Activated naive CD4-positive, alpha-beta T cell (primary cell): ENCODE measurements at places on chromosomes 4 and X.

DNA sequence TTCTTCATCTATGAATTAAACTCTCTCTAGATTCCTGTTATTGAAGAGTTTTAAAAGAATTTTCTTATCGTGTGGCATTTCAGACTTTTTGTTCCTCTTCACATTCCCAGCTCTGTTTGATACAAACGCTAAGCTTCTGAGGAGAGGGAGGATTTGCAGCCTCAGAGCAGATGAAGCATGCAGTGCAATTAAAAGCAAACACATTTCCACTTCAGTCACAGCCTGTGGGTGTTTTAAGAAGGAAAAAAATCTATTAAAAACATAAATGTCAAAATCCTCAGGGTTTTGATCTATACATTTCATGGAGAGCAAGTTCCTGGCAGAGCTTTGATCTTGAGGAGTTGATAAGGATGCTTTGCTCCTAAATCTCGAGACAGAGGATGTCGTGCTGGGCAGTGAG lies 442.4 kb upstream of the BOD1L1 start:
- no peak for DNase-seq

GRCh38 chr4:174036576-174036975 lies 246.9 kb downstream of the FBXO8 start:
- no peak for DNase-seq

DNA sequence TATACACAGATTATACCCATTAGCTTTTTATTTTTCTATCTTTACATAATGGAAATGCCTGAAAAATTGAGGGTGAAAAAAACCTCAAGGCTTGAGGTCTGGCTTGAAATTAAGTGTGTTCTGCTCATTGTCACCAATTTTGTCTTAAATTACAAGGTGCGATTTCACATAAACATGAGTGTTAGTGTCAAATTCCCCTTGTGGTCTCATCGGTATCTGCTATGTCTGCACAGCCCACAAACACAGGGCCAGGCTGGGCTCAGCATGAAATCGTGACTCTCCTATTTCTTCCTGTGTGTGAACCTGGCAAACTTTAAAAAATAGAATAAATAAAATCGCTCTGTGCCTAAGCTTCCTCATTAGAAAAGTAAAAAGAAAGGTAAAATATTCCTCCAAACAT lies 109.1 kb downstream of the CRLF2 start:
- no peak for DNase-seq

DNA sequence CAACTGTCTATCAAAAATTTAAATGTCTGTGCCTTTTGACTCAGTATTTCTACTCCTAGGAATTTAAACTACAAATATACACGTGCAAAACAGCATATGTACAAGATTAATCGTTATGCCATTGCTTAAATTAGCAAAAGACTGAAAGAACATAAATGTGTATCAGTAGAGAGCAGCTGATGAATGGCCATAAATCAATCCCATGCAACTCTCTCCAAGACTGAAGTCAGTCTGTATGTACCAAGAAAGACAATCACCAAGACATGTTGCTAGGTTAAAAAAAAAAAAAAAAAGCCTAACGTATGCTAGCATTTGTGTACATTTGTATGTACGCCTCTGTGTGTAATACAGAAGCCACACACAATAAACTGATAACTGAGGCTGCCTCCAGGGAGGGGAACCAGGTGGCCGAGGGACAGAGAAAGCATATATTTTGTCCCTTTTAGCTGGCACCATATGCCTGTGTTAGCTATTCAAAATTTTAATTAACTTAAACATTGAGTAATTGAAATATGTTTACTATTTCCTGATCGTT lies 130.7 kb downstream of the SH3KBP1 start:
- no peak for DNase-seq

DNA sequence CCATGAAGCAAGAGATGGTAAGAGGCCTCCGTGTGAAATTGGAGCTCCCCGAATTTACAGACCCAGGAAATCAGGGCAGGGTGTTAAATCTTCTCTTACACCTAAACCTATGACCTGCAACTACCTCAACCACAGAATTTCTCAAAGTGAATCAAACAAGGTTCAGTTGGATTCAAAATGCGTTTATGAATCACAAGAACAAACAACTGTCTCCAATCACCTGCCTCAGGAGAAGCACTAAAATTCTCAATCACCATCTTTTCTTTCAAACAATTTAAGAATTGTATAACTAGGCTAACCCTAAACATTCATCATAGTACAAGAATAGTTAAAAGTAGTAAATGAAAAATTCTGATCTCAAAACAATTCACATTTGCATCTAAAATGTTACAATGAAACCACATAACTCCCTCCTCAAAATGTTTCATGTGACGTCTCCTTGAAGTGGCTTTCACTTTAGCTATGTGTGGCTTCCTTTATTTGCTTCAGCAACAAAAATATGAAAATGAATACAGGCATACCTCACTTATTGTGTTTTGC lies 19.2 kb downstream of the PPP3CA start:
- DNase-seq, result no peak

GRCh38 chr4:13642170-13642950 lies 14.8 kb upstream of the BOD1L1 start:
- no peak for DNase-seq

- no peak for DNase-seq
Observed at GRCh38 chr4:161573836-161574235, 590.0 kb downstream of the FSTL5 start.

GRCh38 chr4:143253166-143253565 lies 68.4 kb downstream of the USP38 start:
- DNase-seq, result no peak

DNA sequence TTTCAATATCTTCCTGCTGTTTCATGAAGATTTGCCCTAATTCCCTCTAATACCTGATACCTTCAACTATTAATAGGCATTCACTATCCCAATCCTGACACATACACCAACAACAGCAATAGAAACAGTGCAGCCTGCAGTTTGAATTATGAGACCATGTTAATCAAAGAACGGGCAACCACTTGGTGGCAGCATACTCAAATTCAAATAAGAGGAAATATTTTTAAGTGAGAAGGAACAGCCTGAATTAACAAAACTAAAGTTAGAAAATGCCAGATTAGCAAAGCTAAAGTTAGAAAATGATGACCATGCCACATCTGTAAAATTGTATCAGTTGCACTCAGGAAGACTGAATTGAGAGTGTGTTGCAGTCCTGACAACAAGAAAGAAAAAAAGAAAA lies 204.9 kb downstream of the SMARCA1 start:
- DNase-seq, result no peak

GRCh38 chr4:87053176-87053658 lies 118.4 kb downstream of the AFF1 start:
- DNase-seq, result no peak

DNA sequence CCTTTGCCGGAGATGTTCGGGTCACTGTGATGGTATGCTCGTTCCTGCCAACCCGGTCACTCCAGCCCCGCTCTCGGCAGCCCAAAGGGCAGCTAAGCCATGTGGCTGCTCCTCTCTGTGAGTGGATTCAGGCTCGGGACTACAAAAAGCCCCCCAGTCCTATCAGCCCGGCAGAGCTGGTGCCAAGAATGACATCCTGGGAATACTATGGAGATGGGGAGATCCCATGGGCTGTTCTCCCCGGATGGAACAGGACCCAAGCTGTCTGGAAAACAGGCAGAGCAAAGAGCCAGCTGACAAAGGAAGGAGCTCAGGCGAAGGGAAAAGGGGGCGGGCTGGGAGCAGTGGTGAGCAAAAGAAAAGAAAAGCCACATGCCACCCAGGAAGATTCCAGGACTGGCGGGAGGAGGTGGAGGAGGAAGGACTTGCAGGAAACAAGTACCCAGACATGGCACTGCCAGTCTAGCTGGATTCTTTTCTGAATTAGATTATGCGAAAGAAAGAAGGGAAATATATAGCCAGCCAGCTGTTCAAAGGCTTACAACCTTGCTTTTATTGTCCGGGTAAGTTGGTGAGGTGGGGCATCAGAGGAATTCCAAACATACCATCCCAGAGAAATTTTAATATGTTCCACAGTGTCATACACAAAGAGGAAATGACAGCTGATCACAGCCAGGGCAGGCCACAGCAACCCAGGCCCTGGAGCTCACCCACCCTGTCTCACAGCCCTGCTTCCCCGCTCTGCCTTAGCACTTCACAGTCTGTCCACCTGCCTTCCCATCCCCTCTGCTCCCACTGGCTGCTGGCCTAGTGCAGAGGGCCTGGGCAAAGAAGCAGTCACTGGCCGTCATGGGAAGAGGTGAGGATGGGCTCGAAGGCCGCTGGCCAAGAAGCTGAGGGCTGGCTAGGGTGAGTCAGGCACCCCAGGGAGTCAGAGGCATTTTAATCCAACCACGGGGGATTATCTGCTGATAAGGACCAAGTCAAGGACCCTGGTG lies 3.4 kb downstream of the NDP start:
- DNase-seq, result no peak

DNA sequence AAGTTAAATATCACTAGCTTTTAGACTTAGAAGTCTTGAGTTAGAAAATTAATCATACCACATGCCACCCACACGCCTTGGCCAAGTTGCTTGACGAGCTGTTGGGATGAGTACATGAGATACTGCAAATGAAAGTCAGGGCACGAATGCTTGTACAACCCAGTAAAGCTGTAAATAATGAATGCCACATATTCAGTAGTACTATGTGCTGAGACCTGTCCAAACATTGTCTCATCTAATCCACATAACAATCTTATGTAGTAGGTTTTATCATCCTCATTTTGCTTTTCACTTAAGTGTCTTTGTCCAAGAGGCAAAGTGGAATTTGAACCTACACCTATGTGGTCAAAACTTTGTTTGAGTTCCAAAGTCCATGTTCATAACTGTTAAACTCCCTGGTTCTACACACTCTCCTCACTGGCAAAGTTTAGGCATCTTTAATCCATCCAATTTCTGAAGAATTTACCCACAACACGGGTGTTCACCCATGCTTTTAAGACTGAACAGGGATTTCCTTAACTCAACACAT lies 74.1 kb downstream of the LDB2 start:
- DNase-seq, result no peak

DNA sequence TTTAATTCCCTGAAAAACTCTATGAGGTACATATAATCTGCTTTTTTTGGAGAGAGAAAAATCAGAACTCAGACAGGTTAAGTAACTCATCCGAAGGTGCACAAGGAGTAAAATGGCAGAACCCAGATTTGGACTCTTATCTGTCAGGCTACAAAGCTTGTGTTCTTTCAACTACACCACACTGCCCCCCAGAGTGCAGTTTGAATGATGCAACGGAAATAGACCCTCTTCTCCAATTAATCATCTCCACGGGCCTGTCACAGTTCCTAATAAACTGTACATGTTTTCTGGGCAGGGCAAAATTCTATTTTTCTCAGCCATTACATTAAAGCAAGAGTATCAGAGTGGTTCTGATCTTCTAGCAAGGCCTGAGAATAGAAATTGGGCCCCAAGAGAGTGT lies 35.3 kb upstream of the DCX start:
- no peak for DNase-seq

DNA sequence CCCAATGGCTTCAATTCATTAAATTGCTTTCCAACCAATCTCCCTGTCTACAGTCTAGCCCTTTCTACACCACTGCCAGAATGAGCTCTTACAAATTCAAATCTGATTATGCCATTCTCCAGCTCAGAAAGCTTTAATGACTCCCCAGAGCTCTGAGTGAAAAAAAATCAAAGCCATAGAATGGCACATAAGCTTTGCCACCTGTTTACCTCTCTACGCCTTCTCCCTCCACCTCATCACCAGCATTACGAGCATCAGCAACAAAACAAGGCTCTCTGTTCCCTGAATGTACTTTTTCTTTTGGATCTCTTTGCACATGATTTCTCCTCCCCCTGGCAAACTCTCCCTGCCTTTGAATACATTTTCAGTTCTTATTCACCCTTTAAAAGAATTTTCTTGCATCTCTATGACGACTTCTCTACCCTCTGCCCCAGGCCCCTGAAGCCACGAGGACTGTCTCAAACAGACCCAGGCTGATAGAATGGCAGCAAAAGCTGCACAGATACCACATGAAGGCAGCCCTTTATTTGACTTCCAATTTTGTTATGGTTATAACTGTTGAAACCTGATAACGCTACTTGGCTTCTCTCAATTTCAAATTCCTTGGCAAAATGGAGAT lies 516.0 kb downstream of the PCDH7 start:
- DNase-seq, result no peak

- no peak for DNase-seq
Observed at GRCh38 chr4:95522682-95523530, 25.9 kb downstream of the UNC5C start.

- DNase-seq, result no peak
Observed at GRCh38 chrX:104270916-104271512, 16.3 kb upstream of the ESX1 start.

- DNase-seq, result no peak
Observed at GRCh38 chr4:16169490-16169889, 56.8 kb downstream of the TAPT1 start.

GRCh38 chrX:71618787-71619186 lies 476 bp upstream of the CXCR3 start:
- DNase-seq, result no peak

GRCh38 chr4:23135792-23136645 lies 443.3 kb downstream of the GBA3 start:
- no peak for DNase-seq

GRCh38 chr4:147933316-147933715 lies 201.4 kb downstream of the ARHGAP10 start:
- no peak for DNase-seq

DNA sequence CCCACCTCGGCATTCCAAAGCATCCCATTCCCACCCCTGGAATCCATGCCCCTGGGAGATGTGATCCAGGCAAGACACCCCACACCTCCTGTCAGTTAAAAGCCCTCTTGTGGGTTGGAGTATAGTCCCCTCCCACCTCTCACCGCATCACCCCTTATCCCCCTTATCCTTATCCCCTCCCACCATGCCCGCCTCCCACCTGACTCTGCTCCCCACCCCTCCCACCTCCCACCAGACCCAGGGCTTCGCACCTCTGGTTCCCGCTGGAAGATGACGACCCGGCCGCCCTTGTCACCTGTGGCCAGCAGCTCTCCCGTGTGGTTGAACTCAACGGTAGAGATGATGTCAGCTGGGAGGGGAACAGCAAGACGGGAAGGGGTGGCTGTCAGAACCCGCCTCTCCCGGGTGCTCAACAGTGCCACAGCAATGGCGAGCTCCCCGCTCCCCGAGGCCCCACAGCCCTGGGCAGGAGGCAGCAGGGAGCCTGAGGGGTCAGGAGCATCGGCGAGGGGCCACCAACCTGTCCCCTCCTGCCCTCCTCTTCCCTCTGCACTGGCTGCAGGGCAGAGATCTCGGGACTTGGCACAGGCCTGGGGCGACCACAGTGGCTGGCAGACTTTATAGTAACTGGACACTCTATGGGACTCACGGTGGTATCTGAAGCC lies 91.5 kb downstream of the PPP2R2C start:
- no peak for DNase-seq
